ENCODE measurements at places on chromosomes 16 and 17.

DNA sequence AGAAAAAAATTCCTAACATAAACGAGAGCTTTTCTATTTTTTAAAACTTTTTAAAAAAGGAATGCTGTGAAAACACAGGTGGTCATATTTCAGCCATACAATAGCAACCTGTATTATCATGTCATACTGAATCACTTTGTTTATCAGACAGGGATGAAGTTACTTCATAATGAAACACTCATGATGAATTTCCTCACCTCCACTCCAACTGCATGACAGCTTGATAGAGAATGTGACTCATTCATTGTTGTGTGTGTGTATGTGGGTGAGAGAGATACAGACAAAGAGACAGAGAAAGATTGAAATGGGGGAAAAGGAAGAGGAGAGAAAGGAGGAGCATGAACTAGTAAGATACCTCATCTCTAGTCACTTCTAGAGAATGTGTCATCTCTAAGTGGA is 109.0 kb downstream of the SYCE1L start:
- DNase-seq = no peak

GRCh38 chr17:9235346-9235745 is 214.0 kb downstream of the NTN1 start:
- no peak for DNase-seq

DNA sequence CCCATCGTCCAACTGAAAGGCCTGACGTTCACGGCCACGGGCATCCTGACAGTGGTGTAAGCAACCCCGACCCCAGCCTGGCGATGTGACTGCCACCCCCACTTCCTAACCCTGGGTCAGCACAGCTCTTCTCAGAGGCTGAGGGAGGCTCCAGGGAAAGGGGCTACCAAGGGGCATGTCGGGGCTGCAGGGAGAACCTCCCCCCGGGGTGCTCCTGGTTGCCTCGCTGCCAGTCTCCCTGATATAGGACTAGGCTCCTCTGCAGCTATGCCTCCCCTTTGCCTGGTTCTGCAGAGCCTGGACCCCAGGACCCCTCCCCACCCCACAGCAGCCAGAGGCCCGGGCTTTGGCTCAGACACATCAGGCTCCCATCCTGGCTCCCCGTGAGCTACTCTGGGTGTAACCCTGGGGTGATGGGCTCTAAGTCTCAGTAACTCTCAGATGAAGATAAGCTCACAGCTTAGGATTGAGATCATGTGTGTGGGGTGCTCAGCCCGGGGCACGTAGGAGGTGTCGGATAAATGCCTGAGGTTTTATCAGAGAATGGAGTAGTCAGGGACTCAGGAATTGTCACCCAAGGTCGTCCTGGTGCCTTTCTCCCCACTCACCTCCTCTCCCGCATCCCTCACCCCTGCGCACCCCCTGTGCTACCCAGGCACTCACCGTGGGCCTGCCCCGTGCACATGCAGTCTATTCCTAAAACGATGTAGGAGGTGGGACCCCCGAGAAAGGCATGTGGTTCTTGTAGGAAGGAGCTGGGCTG is 10.6 kb downstream of the ITGAD start:
- DNase-seq = no peak

DNA sequence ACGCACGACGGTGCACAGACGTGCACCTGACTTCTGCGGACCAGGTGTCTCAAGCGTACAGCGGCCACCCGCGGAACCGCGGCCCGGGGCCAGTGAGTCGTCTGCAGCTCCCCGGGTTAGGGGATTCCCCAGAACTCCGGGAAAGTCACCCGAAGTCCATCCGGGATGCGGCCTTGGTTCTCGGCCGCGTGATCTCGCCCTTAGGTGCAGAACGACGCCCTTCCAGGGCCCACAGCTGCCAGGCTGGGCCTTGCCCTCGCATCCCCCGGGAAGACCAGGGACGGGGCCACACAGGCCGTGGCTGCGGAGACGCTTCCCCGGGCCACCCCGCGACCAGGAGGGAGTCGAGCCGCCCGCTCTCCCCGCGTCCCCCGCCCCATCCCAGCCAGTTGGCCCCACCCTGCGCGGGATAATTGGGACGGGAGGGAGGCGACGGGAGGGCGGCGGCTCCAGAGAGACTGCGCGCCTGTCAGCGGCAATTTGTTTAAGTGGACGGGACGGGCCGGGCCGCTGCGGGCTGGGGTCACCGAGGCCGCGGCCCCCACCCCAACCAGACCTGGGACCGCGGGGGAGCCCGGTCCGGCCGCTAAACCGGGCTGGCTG is 3.6 kb upstream of the TBX2 start:
- no peak for DNase-seq

DNA sequence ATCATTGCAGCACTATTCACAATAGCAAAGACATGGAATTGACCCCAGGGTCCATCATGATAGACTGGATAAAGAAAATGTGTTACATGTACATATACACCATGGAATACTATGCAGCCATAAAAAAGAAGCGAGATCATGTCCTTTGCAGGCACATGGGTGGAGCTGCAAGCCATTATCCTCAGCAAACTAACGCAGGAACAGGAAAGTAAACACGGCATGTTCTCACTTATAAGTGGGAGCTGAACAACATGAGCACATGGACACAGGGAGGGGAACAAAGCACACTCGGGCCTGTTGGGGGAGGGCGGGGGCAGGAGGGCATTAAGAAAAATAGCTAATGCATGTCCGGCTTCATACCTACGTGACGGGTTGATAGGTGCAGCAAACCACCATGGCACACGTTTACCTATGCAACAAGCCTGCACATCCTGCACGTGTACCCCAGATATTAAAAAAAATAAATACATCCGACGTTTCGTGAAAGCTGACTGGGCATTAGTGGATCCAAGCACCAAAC is 28.9 kb downstream of the ZNF778 start:
- DNase-seq = no peak

- DNase-seq = no peak
These were observed 51.1 kb upstream of the VPS4A start for GRCh38 chr16:69260019-69260418.

DNA sequence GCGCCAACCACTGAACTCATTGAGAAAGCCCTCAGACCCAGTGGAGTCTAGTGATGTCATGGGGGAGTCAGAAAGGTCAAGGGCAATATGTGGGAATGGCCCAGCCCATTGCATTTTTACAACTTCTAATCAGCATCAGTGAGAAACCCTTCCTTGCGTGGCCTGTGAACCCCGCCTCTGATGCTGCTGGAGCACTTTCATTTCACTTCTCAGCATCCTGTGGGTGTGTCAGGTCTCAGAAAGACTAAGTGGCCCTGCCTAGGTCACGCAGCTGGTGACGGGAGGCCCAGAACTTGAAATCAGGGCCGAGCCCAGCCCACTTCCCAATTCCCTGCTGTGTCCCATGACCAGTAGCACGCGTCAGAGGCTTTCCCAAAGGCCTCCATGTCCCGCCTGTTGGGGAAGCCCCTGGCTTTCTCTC is 6.1 kb downstream of the DNAI2 start:
- no peak for DNase-seq

- no peak for DNase-seq
These were observed 11.7 kb downstream of the HDAC5 start for GRCh38 chr17:44111777-44112176.

GRCh38 chr16:19809121-19809635 is 75.5 kb downstream of the GPRC5B start:
- DNase-seq = no peak

GRCh38 chr16:25546791-25547190 is 145.0 kb upstream of the HS3ST4 start:
- DNase-seq = no peak

GRCh38 chr17:59362811-59363205 is 31.4 kb downstream of the YPEL2 start:
- DNase-seq = no peak

GRCh38 chr16:17532338-17532995 is 61.7 kb upstream of the XYLT1 start:
- no peak for DNase-seq

GRCh38 chr17:45904866-45905265 is 10.5 kb downstream of the MAPT start:
- DNase-seq = no peak

GRCh38 chr17:28908640-28909167 is 5.8 kb upstream of the DHRS13 start:
- peak; percentile 77 for DNase-seq

GRCh38 chr16:35386619-35387018 is 1927.2 kb downstream of the TP53TG3F start:
- no peak for DNase-seq

GRCh38 chr17:17833658-17834357 is 3.0 kb downstream of the SREBF1 start:
- DNase-seq = no peak

DNA sequence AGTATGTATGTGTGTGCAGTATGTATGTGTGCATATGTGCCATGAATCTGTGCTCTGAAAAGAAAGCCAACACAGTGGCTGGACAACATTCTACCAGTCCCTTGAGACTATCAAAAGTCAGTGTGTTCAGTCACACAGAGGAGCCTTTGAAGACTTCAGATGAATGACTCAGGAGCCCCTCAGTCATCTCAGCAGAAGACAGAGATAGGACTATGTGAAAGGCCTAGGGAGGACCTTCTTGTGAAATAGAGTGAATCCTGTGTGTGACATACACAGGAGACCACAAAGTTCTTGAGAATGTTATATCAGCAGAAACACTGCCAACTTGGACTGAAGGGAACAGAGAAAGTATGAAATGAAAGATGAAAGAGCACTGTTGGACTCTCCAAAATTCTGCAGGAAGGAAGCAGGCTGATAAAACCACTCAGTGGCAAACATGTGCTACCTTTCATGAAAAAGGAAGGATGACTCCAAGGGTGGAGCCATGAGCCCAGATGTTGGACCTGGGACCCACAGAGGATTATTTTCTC is 108.4 kb downstream of the METRNL start:
- no peak for DNase-seq

DNA sequence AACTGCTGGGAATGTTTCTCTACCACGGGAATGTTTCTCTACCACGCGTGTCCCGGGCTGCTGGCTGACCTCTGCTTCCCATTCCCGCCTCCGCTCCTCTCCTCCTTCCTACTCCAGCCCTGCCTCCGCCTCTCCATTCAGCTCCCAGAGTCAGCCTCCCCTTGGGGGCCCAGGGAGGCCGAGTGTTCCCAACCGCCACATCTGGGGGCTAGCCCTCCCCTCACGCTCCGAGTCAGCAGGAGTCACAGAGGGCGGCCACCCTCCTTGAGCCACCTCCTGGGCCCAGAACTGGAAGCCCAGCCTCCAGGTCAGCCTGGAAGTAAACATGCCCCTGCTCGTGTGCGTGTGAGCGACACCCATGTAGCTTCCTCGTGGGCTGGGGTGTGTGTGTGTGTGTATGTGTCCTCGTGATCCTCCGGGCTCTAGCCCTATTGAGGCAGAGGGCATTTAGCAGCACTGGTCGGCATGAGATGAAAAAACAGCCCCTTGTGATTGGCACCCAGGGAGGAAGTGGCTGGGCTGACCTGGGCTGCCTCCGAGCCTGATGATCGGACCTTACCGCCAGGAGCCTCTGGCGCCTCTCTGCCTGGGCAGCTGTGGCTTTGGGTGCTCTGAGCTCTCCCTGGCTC is 7.3 kb downstream of the CYGB start:
- no peak for DNase-seq

DNA sequence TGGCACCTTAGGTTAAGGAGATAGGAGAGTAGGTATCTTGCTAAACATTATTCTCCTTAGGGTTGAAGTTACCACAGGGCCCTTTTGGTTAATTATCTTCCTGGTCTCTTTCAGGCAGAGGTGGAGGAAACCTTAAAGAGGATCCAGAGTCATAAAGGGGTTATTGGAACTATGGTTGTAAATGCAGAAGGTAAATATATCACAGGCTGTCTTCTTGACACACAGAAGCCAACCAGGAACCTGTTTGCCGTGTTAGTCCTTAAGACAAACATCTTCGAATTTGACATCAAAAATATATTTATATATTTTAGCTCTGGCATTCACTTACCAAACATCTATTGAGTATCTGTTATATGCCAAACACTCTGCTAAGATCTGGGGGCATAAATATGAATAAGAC is 2.4 kb downstream of the DYNLRB2 start:
- no peak for DNase-seq

- DNase-seq = no peak
These were observed 6.6 kb downstream of the NEUROD2 start for GRCh38 chr17:39600997-39601597.

- no peak for DNase-seq
These were observed 382.4 kb downstream of the SNX29 start for GRCh38 chr16:12358898-12359297.

DNA sequence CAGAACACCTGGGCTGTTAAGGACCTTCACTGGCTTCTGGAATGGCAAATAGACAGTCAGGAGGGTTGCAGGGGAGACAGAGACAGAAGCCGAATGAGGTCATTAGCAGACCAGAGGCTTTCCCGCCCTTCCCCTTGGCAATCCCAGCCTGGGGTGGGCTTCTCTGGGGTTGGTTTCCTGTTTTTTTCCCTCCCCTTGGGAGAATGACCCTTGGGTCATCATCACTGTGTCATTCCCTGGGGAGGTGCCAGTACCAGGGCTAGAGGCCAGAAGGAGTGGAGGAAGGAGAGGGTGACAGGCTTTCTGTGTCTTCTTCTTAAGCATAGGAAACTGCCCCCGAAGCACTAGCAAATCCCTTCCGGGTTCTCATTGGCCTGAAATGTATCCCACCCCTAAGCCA is 42.9 kb upstream of the IL21R start:
- DNase-seq = no peak

DNA sequence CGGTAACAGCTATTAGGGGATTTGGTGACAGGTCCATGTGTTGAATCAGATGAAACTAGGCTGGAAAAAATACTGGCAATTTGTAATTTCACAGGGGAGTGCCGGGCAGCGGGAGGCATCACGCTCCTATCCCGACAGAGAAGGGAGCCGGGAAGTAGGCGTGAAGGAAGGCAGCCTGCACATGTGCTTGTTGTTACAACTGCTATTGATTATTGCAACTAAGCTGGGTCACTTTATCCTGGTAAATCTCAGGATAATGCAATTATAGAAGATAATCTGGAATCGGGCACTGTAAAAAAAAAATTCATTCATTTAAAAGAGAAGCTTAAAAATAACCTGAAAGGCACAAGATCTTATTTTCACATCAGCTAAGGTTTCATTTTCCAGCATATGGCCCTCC is 180.6 kb downstream of the FOXL1 start:
- no peak for DNase-seq

DNA sequence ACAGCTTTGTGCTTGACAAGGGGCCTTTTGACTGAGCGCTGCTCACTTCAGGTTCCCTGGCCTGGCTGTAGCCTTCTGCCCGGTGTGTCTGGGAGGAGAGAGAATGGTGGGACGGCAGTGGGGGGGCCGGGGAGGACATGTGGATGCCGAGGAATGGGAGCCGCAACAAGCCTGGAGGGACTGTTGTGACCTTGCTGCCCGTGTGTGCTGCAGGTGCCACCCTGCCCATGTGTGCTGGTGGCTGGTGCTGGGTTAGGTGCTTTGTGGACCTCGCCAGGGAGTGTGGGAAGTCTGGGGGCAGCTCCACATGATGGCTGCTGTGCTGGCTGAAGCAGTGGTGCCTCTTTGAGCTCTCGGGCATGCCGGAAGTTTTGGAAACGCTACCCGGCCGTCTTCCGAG is 132.1 kb downstream of the LAT start:
- DNase-seq = no peak
